Stimulated activated CD4-positive, alpha-beta T cell treated with anti-CD3 and anti-CD28 coated beads, Interleukin-1b, Interleukin-23, amount 100 ng/mL, for 1 hour (primary cell): ENCODE measurements at places on chromosomes 6 and 20.

- DNase-seq = no peak
These were observed 104.3 kb downstream of the SULF2 start for GRCh38 chr20:47680804-47681529.

GRCh38 chr20:19077370-19078220 lies 134.8 kb upstream of the SLC24A3 start:
- no peak for DNase-seq

GRCh38 chr6:138485586-138486248 lies 13.6 kb downstream of the NHSL1 start:
- no peak for DNase-seq

DNA sequence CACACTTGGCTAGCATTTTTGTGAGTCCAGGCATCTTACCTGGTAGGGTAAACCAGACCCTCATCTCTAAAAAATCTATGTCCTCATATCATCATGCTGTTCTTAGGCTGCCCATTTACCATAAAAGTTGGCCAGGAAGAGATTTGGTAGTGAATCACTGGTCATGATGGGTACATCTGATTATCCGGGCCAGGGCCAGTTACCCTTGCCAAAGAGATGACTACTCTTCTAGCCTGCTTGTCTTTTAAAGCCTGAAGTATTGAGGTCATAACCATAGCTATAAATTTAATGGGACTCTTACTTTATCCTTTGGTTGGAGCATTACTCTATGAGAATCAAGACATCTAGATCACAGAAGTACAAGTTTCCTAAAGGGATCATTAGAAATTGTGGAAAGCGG lies 276.8 kb downstream of the TENT5A start:
- no peak for DNase-seq

DNA sequence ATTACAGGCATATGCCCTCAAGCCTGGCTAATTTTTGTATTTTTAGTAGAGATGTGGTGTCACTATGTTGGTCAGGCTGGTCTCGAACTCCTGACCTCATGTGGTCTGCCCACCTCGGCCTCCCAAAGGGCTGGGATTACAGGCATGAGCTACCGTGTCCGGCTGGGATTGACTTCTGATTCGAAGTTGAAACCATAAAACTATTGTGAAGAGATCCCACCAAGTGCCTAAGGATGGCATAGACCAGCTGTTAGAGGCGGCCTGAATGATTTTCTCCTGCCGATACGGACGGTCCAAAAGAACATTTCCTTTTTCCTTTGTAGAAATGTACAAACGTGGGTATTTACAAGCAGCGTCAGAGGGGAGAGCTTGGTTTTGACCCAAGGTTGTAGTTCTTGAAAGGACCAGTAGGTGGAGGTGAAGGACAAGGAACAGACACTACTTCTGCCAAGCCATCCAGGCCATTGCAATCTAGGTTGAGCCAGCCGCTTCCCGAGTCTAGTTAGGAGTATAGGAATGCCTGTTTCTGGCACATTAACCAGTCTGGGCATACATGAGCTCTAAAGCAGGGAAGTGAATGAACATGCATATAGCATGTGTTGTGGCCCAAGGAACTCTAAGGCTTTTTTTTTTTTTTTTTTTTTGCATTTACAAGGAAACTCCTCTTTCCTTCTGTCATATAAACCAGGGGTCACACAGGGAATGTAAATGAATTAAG lies 29.0 kb downstream of the MOCS3 start:
- DNase-seq = peak; percentile 24
